ENCODE measurements at places on chromosomes 12 and 14.
A peak's percentile ranks its signal among the peaks of the same experiment; 100 is the strongest.

- no peak for DNase-seq
Observed at GRCh38 chr14:89251061-89251460, 166.0 kb downstream of the FOXN3 start.

DNA sequence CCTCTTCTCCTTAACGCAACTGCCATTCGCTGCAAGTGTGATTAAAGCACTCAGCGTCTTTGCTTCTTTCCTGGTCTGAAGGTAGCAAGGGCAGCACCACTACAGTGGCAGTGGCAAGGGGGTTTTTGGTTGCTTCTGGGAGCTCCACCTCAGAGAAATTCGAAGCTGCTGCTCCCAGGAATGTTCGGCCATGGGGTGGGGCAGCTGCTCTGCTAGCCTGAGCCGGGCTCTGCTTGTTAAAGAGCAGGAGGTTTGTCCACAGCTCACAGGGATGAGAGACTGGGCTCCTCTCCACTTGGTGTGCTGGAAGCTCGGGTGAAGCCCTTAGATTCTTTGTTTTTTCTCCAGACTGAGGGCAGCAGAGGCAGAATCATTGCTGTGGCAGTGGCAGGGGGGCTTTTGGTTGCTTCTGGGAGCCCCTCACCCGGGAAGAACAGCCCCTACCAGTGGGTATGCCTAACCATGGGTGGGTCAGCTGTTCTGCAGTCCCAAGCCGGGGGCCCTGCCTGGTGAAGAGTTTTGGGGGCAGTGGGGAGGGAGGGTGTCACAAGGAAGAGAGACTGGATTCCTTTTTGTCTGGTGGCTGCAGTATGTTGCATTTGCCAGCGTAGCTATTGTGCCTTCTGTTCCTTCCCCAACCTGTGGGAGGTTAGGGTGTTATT is 340.2 kb downstream of the AEBP2 start:
- DNase-seq: peak; percentile 22

GRCh38 chr12:116959845-116960514 is 49.2 kb downstream of the FBXW8 start:
- no peak for DNase-seq

GRCh38 chr12:118038137-118038536 is 21.6 kb downstream of the RFC5 start:
- no peak for DNase-seq

DNA sequence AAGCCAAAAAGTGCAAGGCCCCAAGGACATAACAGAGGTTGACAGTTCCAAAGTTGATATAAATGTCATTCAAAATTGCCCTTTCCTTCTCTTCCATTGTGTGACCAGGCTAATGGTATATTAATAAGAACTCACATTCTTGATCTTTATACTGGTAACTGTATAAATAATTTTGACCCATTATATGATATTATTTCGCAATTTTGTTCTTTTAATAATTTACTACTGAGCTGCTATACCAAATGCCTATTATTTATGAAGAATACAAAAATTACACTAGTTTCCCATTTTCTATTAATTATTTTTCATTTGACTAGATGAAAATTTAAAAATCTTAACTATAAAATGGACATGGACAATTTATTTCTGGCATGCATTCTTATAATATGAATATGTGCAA is 370.2 kb downstream of the SOX5 start:
- DNase-seq: no peak

DNA sequence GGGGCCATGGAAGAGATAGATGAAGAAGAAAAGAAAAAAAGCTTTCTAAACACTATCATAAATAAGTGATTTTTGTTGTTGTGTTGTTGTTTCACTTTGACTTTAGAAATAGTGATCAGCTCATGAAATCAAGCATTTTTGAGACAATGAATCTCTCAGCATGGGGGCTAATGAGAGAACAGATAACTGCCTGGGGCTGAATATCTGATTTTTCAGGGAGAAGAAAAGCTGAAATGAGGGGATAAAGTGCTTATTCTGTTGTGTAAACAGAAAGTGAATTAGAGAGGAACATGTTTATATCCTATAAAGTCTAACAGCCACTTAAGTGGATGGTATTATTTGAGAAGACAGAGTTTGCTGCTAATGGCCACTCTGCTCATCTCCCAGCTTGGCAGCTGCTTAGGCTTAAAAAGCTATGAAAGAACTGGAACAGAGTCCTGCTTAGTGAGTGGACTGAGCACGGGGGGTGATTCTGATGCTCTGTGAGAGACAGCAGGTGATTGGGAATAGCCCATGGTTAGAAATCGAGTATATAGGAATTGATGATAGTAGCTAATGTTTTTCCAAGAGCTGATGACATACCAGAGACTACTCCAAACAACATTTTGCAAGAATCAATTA is 646.1 kb upstream of the TMEM132C start:
- DNase-seq: no peak

DNA sequence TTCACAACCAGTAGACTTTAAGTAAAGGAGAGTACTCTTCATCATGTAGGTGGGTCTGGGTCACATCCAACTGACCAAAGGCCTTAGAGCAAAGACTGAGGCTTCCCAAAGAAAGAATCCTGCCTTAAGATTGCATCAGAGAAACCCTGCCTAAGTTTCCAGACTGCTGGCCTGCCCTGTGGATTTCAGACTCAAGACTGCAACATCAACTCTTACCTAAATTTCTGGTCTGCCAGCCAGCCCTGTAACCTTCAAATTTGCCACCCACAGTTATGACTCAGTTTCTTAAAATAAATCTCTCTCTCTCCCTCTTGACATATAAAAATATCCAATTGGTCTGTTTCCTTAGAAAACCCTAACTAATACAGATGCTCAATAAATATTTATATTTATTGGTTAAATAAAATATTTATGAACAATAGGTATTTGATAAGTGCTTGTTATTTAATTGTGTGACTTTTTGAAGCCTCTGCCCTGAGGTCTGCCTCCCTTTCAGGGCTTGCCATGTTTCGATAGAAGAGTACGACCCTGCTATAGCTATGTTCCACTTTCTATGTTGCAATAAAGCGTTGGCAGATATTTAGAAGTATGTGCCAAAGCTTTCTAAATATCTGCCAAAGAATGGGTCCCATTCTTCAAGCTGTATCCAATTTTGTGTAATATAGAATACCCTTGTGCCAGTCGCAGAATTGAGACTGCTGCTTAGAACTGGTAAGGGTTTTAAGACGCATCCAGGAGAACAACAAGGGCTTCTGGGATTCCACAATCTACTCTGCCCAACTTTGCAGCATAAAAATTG is 65.7 kb downstream of the TMEM30B start:
- no peak for DNase-seq

- no peak for DNase-seq
Observed at GRCh38 chr14:50734950-50735695, 67.0 kb upstream of the SAV1 start.

DNA sequence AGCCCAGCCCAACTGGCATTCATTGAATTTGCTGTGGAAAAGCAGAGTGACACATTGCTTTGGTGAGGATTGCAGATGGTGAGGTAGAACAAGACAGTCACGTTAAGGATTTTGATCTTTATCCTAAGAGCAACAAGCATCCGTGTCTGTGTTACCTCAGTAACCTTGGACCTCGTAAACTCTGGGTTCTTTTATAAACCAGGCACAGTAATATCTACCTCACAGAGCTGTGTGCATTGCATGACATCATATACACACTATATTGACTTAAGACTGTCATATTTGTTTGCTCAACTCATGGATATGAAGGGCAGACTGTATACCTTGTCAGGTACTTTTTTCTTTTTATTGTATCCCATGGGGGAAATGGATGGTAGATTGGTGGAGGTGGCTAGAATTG is 156.2 kb downstream of the ETV6 start:
- DNase-seq: no peak

- DNase-seq: no peak
Observed at GRCh38 chr12:7264538-7264937, 39.3 kb upstream of the ACSM4 start.

- peak; percentile 52 for DNase-seq
Observed at GRCh38 chr14:64387232-64387781, 846 bp upstream of the MTHFD1 start.

GRCh38 chr14:24266344-24267244 is 3.6 kb upstream of the TGM1 start:
- no peak for DNase-seq

- DNase-seq: no peak
Observed at GRCh38 chr12:30197392-30198057, 413.8 kb upstream of the TMTC1 start.

- DNase-seq: no peak
Observed at GRCh38 chr12:29043069-29043468, 106.0 kb upstream of the FAR2 start.

DNA sequence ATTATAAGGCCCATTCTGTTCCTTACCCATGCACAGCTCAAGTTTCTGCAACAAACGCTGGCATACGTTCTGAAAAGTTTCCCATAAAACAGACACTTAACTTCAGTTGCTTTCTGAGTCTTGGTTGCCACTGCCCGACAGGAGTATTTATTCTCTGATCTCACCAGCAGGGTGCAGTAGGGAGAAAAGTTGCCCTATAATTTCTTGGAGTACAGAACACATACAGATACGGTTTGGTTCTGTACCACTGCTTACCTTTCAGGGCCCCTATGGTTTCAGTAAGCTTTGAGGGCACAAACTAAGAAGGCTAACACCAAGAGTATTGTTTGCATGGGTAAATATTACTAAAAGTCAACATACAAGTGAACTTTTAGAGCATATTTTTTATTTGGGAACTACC is 77.9 kb downstream of the SPATA7 start:
- no peak for DNase-seq

DNA sequence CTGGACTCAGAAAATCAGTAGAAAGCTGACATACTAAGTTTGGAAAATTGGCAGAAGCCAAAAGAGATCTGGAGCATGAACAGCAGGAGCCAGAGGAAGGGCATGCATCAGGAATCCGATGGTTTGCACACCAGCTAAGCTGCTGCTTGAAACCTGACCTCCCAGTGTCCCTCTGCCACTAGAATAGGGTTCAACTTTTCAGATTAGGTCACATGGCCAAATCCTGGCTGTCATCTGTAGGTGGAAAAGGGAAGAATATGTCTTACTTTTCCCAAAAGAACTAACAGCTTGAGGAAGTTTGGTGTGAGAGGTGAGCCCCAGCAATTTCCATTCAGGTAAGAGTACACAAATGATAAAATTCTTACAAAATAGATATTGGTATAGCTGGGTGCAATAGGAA is 732.6 kb downstream of the RERGL start:
- DNase-seq: no peak

DNA sequence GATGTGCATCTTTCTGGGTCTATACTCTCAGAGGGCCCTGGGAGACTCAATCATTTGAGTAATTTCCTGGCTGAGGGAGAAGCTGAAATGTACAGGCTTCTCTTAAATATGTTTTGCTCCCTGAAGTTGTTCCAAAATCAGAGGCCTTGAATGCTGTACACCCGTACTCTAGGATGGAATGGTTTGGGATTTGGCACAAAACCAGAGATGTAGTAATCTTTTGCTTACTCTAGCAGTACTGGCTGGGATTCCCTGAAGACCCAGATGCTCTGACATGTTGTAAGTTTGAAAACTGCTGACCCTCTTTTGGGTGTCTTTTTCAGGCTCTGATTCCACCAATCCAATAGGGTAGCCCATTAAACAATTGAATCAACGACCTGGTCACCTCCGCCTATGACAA is 10.4 kb downstream of the ACACB start:
- DNase-seq: no peak

DNA sequence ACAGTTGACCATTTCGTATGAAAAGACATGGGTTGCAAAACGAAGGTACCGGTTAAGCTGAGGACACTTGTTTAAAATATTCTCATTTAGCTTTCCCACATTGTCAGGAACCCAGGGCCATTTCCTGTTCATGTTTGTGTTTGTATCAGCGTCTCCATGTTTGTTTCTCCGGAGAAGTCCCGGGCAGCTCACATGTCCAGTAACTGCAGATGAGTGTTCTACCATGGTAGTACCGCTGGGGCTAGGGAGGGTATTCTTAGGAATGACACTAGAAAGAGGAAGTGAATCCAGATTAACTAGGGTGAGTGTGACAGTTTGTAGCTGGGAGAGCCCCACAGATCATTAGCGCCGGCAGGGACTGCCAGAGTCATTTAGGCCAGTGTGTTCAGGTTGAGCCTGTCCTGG is 50.0 kb upstream of the EVL start:
- no peak for DNase-seq

DNA sequence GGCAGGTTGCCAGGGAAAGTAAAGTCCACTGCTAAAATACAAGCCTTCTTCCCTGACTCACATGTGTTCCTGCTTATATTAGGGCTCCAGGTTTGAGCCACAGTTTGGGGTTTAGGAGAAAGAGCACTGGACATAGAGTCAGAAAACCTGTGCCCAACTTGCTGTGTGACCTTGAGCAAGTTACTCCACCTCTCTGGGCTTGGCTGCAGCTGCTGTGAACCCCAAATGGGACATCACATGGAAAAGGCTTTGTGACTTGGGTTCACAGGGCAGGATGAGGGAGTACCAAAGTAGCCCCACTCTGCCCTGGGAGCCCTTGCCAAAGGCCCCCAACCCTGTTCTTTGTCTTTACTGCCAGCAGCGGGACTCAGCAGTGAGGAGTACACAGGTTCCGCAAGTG is 79.0 kb upstream of the NOS1 start:
- no peak for DNase-seq

- no peak for DNase-seq
Observed at GRCh38 chr12:121378736-121379135, 21.2 kb upstream of the RNF34 start.
